Activated T-helper 1 cell treated with Interleukin-2 at 50 U/mL for 16 hours (primary cell): ENCODE measurements at places on chromosomes 13 and 19.

DNA sequence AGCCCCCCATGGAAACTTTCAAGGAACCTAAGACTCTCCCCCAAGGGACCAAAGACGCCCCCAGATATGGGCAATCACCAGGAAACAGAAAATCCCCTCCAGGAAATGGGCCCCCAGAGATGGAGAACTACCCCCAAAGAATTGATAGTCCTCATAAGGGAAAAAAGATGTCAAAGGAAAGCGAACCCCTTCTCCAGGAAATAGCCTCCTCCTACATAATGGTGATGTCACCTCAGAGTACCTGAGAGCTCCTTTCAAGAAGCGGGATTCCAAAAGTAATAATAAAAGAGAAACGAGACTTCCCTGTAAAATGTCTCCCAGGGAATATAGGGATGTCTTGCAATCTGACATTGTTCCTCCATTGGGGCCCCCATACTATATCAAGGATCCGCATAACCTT, 1.1 kb downstream of the CDKN2D start:
- no peak for DNase-seq

DNA sequence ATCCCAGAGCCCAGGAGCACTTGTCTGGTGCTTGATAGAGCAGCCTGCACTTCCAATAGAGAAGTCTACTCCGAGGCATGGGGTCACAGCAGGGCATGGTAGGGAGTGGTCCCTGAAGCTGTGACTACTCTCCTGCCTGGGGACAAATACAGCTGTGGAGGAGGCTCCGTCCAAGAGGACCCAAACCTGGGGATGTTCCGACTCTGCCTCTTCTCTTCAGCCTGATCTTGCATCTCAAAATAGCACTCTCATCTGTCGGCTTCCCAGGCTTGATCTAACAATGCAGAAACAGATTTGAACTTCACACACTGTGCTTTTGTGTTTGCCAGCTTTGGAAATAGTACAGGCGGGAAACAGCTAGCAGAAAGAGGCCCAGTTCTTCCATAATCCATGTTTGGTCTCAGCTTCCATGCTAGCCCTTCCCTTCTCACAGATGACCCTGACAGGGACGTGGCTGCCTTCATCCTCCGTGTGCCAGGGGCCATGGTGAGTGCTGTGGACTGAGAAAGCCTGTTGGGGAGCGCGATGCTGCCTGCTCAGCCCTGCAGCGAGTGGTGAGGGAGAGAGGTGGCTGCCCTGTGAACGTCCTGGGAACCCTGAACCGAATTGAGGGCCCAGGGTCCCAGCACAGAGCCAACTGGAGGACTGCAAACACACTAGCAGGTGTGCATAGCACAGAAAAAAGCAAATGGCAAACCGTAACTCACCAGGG, 150.3 kb upstream of the GPR12 start:
- no peak for DNase-seq

DNA sequence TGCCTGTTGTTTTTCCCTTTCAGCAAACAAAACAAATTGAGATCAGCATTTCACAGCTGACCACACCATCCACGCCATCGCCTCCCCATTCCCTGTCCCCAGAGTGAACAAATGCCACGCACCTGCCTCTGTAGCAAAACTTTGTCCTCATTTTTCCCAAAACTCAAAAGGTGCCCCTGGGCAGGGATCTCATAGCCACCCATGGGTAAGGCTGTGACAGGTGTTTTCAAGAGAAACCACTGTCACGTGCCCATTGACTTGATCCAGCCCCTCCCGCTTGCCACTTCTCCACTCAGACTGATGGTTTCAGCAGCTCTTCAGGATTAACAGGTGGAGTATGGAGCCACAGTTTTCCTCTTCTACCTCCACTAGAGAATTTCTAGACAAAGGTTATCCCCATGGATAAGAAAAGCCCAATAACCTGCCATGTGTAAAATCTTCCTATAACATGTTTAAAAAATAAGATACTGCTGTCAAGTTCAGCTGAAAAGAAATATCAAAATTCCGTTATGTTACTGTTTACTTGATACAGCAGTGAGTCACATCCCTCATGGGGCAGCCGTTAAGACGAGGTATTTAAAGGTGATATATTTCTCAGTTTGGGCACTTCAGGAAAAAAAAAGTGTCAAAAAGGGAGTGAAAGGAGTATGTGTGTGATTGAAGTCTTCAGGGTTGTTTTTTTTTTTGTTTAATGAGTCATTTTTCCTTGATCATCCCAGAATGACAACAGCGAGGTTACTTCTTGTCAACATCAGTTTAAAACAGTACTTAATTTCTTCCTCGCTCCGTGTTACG, 63.5 kb upstream of the GPR183 start:
- DNase-seq: no peak

GRCh38 chr13:75153386-75153785, 328.6 kb downstream of the TBC1D4 start:
- no peak for DNase-seq

GRCh38 chr19:9009935-9010651, at the start of gene MUC16:
Gene MUC16 (minus strand): TSS chr19:9010409.
- DNase-seq: no peak

- no peak for DNase-seq
These were observed 1.9 kb downstream of the CCNE1 start for GRCh38 chr19:29813642-29814041.

GRCh38 chr13:80132741-80133601, 208.0 kb downstream of the SPRY2 start:
- DNase-seq: no peak

DNA sequence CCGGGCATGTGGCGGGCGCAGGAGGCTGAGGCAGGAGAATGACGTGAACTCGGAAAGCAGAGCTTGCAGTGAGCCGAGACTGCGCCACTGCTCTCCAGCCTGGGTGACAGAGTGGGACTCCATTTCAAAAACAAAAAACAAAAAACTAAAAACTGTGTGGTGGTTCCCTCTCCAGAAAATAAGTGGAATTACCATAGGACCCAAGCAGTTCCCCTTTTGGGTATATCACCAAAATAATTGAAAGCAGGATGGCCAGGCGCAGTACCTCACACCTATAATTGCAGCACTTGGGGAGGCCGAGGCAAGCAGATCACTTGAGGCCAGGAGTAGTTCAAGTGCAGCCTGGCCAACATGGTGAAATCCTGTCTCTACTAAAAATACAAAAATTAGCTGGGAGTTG, 15.7 kb upstream of the LDLR start:
- no peak for DNase-seq

- no peak for DNase-seq
These were observed 7.2 kb upstream of the FCHO1 start for GRCh38 chr19:17743874-17744580.

GRCh38 chr19:328025-328505, 16.5 kb downstream of the MIER2 start:
- no peak for DNase-seq

DNA sequence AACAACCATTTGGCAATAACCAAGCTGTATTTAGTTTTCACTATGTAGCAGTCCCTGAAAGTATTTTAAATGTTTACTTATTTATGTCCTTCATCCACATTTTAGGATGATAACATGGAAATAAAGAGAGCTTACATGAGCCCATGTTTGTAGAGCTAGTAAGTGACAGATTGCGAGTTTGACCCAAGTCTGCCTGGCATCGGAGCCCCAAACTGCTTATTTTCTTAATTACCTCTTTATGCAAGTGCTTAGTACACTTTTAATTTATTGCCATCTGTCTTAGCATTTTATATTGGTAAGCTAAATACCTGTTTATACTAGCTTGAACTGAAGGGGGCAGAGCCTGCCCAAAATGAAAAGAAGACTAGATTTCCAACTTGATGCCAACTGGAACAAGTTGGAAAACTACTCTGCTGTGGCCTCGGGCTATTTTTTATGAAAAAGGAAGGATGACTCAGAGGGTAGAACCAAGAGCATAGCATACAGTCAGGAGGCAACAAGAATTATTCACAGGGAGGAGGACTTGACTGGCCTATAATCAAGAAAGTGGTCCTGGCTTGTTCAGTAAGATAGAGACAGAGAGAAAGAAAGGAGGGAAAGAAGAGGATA, 150.2 kb downstream of the NDFIP2 start:
- DNase-seq: no peak

- no peak for DNase-seq
These were observed 2.0 kb downstream of the DOCK9 start for GRCh38 chr13:98975822-98976261.

DNA sequence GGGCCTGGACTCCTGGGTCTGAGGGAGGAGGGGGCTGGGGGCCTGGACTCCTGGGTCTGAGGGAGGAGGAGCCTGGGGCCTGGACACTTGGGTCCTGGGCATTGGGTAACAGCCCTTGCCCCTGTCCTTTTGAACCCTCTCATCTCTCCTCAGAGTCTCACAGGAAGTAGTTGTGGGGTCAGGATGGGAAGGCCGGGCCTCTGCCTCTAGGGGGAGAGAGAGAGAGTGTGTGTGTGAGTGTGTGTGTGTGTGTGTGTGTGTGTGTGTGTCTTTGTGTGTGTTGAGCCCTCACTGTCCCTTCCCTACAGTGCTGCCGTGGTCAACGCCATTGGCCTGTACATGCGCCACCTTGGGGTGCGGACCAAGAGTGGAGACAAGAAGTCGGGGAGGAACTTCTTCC, 10.9 kb downstream of the ARHGEF1 start:
- no peak for DNase-seq

- DNase-seq: no peak
These were observed 466.5 kb downstream of the UQCRFS1 start for GRCh38 chr19:28746478-28746877.

GRCh38 chr19:49809160-49809940, 3.7 kb downstream of the FUZ start:
- peak; percentile 25 for DNase-seq

GRCh38 chr13:63297163-63297562, 1881.5 kb upstream of the PCDH20 start:
- no peak for DNase-seq

DNA sequence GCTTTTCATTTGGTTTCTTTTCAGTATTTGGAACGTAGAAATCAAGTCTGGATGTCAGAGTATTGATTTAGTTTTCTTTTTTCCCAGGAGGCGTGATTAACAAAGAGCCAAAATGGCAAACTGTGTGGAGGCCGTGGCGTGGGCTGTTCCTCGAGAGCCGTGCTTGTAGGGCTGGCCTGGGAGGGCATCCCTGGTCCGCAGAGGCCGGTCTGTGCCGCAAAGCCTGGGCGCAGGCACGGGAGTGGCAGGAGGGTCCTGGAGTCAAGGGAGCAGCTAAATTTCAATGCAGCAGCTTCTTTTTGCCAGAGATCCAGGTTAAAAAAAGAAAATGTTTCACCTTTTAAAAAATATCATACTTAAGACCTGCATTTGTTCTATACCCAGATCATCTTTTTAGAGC, 13.1 kb upstream of the MCF2L start:
- no peak for DNase-seq

DNA sequence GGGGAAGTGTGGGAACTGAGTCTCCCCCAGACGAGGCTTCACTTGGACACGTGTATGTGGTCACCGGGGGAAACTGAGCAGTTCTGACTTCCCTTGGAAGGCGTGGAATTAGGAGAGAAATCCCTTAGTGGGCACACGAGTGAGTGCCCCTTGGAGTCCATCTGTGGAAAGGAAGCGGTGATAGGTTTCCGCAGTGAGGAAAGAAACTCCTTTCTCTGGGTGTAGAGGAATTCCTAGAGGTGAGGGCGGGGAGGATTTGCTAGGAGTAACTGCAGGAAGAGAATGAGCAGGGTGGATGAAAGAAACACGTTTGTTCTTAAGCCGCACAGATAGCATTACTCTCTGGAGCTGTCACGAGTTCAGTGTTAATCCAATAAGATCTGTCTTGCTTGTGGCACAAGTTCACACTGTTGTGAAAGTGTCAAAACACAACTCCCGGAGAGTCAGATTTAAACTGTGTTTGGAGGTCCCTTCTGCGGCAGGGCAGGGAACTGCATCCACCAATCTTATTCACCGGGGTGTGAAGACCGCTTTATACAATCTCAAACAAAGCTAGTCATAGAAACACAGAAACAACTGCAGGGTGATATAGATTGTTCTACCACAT, 1.2 kb downstream of the KL start:
- no peak for DNase-seq

GRCh38 chr19:1171755-1172352, 2.2 kb downstream of the SBNO2 start:
- no peak for DNase-seq

GRCh38 chr13:57666131-57666953, 34.8 kb downstream of the PCDH17 start:
- DNase-seq: no peak

- DNase-seq: no peak
These were observed 444.9 kb downstream of the PCDH20 start for GRCh38 chr13:60970736-60971135.

DNA sequence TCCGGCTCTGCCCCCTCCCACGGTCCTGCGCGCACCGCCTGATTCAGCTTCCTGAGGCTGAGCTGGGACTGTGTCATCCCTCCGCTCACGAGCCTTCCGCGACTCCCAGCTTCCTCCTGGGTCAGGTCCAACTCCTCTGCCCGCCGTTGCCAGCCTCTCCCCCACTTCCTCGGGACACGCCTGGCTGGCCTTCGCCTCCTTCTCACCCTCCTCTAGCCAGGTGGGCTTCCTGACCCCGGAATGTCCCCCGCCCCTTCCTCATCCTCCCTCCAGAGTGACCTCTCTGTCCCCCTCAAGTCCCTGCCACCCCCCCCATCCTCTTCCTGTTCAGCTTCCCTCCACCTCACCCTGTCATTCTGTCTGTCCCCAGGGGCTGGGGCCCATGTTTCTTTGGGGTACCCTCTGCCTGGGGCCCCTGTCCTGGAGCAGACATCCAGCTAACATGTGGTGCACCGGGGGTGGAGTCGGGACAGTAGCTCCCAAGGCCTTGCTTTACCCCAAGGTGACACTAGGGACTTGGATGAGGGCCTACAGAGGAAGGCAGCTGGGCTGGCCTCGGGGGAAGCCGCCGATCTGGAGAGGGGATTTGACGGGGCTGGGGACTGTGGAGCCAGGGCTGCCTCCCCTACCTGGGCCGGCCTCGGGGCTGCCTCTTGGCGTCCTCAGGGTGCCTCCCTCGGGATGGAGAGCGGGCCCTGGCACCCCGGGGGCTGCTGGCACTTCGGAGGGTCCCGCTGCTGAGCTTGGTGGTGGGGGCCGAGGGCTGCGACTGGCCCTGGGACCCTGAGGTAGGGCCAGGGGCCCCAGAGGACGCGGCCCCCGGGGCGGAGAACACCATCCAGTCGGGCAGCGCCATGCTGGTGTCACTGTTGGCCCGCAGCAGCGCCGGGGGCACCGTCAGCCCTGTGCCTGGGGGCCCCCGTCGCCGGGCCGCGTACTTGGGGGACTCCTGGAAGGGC, 16.5 kb downstream of the SHANK1 start:
- DNase-seq: no peak

GRCh38 chr19:2641332-2641698, 61.2 kb downstream of the GNG7 start:
- no peak for DNase-seq

GRCh38 chr19:6233827-6234511, 45.8 kb downstream of the MLLT1 start:
- no peak for DNase-seq

GRCh38 chr13:73329355-73329754, 270.6 kb downstream of the KLF5 start:
- DNase-seq: no peak

GRCh38 chr13:44465318-44465717, 91.7 kb downstream of the SERP2 start:
- DNase-seq: no peak

- no peak for DNase-seq
These were observed 20.0 kb downstream of the CNFN start for GRCh38 chr19:42370068-42370520.

GRCh38 chr13:36059321-36059720, 71.9 kb downstream of the DCLK1 start:
- no peak for DNase-seq

GRCh38 chr19:15684828-15685227, 11.9 kb downstream of the CYP4F12 start:
- no peak for DNase-seq
